Glomerular endothelial cell (primary cell): ENCODE measurements at places on chromosomes 11 and 22. TPM values are rescaled to one million over a fixed set of nuclear protein-coding genes. Genes with fewer than 3 reads are reported as not detected.

Gene C11orf65
- not detected in 2 replicates for total RNA-seq

Gene ART1
- total RNA-seq: not detected in 2 replicates

DNA sequence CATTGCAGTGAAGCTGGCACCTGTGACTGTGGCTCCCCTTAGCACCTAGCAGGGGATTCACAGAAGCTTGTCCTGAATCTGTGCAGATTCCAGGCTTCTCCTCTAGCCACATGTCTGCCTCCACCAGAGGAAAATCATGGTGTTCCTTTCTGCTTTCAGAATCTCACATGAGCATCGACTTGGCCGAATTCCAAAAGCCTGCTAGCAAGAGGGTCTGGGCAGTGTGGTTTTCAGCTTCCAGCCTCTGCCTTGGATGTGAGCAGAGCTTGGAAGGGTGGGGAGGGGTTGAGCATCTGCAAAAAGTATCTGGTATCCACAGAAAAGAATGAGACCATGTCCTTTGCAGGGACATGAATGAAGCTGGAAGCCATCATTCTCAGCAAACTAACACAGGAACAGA, 911.1 kb downstream of the TBC1D22A start:
- DNase-seq: no peak

Gene OR10A2
- total RNA-seq: not detected in 2 replicates
